Esophagus mucosa (tissue), 1 donor: ENCODE measurements at places on chromosomes 12 and 14. TPM values are rescaled to one million over a fixed set of nuclear protein-coding genes. Genes with fewer than 3 reads are reported as not detected.

GRCh38 chr12:63325757-63326156, 174.8 kb upstream of the AVPR1A start:
- ATAC-seq = no peak

The ACOT4 gene
- total RNA-seq = 1.0 TPM

DNA sequence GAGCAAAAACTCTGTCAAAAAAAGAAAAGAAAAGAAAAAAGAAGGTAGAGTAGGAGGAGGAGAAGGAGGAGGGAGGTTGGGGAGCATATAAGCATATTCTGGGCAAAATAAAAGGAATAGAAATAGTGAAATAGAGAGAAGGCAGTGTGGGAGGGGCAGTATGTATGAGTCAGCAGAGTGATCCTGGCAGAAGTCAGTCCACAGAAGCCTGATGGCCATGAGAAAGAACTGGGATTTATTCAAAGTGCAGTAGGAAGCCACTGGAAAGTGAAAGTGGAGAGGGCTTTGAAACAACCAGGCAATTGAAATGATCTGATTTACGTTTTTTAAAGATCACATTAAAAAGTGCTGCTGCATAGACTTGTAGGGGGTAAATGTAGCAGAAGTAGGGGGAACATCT, 368.6 kb upstream of the USP15 start:
- ATAC-seq = no peak

GRCh38 chr14:81453166-81453766, 53.1 kb upstream of the STON2 start:
- peak; percentile 68 for ATAC-seq

The C12orf56 gene
- 3.3 TPM for total RNA-seq

DNA sequence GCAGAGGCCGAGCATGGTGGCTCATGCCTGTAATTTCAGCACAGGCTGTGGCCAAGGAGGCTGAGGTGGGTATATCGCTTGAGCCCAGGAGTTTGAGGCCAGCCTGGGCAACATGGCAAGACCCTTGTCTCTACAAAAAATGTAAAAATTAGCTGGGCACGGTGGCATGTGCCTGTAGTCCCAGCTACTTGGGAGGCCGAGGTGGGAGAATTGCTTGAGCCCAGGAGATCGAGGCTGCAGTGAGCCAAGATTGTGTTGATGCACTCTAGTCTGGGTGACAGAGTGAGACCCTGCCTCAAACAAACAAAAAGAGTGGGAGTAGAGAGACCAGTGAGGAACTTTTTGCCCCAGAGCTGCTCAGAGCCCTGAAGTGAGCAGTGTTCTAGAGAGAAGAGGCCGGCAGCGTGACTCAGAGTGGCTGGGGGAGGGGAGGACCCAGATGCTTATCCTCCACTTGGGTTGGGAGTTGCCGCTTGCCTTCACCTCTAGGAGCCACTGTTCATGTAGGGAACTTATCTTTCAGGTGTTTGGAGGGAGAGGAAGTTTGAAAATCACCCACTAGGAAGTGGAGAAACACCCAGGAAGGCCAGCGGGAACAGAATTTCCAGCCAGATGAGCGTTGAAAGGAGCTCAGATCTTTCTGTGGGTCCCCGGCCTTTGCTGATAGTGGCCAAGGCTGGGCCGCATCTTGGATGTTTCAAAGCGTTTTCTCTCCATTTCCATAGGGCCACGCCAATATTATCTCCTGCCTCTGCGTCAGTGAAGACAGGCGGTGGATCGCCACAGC, 15.3 kb downstream of the CFAP251 start:
- no peak for ATAC-seq

DNA sequence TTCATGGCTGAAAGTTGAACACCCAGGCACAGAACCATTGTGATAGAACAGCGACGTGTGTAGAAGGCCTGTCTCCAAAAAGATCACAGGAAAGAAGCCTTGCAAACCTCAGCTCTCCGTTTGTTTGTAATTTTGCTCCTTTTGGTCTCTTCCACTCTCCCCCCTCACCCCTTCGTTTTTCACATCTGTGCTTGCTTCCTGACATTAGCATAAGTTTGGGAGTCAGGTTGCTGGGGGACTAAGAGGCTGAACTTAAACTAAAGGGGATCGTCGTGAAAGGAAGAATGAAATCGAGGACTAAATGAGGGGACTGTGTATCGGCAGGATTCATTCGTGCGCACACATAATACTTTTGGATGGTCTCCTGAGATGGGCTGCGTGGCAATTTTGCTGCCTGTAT, 200.6 kb downstream of the BCAT1 start:
- ATAC-seq = no peak

- no peak for ATAC-seq
Measured at GRCh38 chr12:57146961-57147944, at the start of gene LRP1-AS. Gene LRP1-AS (minus strand): TSS chr12:57147619.

DNA sequence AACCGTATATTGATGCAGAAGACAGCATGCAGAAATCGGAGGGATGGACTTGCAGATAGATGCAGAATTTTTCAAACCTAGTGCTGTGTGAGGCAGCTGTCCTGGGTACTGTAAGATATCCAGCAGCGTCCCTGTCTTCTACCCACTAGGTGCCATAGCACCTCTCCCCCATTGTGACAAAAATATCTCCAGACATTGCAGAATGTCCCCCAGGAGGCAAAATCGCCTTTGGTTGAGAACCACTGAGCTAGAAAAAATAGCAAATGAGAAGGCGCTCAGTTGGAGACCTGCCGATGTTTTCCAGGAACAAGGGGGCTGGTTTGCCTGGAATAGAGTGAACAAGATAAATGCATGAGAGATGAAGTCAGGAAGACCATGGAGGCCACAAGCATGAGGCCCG, 67.9 kb upstream of the TMEM132D start:
- ATAC-seq = no peak

- ATAC-seq = no peak
Measured at GRCh38 chr14:80695869-80696268, 245.7 kb downstream of the CEP128 start.

DNA sequence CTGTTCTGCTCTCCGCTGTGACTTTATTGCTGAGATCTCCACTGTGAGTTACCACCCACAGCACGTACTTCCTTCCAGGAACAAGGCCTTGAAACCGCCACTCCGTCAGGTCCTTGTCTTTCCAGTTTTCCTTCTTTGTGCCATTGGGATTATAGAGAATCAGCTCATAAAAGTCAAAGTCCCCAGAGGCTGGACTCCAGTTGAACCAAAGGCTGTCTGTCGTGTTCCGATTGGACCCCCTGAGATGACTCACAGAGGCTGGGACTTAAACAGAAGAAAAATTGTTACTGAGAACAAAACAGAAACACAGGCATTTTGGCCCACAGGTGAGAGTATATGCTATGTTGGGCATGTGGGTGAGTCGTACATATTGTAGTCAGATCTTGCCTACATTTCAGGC, 76.6 kb downstream of the PTPRB start:
- peak; percentile 62 for ATAC-seq

DNA sequence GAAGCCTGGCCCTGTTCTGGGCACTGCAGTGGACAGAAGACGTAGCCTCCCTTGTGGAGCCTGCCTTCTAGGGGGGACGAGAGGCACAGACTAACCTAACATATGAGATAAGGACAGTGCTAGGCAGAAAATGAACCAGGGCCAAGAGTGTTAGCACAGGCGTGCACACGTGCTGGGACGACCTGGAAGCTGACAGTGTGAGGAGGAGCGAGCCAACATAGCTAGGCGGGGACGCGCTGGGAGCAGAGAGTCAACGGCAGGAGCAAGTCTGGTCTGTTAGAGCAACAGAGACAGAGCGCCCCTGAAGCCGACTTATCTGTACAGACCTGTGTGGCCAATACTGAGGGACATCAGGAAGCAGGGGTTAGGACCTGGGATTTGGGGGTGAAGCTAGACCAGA, 8.0 kb downstream of the PXMP2 start:
- peak; percentile 37 for ATAC-seq

DNA sequence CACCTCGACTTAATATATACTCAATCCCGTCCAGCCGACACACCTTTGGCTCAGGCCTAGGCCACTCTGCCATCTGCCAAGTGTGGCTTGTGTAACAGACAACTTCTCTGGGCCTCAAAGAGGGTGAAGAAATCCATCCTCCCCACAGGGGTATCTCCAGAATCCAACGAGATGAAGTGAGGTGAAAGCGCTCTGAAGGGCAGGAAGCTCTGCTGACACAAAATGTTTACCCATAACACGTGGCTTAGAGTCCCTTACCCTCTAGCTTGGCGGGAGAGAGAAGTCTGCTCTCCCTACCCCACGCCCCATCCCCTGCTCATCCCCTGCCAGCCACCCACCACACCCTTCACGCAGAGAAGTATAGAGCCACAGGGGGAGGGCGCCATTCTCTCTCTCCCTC, 13.0 kb downstream of the ZBTB39 start:
- ATAC-seq = no peak

GRCh38 chr12:41709463-41710285, 435.0 kb downstream of the GXYLT1 start:
- ATAC-seq = no peak

DNA sequence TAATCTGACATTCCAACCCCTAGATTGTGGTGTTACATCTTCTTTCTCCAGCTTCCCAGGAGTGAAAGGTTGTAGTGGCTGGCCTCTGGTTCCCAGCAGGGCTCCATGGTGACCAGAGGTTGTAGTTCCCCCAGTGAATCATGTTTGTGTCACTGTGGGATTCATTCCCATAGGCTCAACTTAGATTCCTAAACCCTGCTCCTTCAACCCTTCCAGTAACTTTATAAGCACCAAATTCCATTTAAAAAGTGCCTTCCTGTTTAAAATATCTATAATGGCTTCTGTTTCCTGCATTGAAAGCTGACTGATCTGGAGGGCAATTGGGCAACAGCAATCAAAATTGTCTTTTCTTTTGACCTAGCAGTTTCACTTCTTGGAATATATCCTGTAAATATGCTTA, 40.5 kb upstream of the TBC1D15 start:
- ATAC-seq = no peak

The METTL3 gene
- total RNA-seq = 20.9 TPM

- no peak for ATAC-seq
Measured at GRCh38 chr12:67645601-67646000, 2.9 kb upstream of the DYRK2 start.

The TAS2R8 gene
- total RNA-seq = not detected

GRCh38 chr12:69129564-69129963, 109.8 kb upstream of the CPSF6 start:
- no peak for ATAC-seq

DNA sequence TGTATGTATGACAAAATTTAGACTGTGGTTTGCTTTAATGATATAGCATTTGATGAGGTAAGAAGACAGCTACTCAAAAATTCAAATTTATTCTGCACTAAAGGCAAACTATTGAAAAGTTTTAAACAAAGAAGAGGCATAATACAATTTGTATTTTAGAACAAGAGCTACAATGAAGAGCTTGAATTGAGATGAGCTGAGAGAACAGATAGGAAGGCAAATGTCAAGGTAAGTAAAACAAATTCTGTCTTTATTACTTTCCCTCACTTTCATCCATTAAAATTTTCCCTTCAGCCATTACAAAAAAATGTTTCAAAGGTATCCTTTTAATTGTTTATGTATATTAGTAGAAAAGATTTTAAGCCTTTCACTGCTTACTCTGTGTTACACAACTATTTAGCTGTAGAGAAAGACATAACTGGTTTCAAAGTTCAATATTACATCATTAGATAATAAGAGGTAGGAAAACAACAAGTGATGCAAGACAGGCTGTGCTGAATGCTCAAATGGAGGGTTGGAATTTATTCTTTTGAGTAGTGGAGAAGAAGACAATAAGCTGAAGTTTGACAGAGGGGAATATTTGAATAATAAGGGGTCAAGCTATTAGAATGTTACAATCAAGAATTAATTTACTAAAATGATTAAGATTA, 1334.1 kb downstream of the FSCB start:
- no peak for ATAC-seq

GRCh38 chr14:53124786-53125185, 28.3 kb downstream of the DDHD1 start:
- no peak for ATAC-seq

- no peak for ATAC-seq
Measured at GRCh38 chr14:34615507-34615906, 14.4 kb downstream of the SNX6 start.

The CLEC2B gene
- total RNA-seq = 13.0 TPM

GRCh38 chr12:90167518-90168208, 459.0 kb upstream of the ATP2B1 start:
- ATAC-seq = no peak

The EGLN3 gene
- total RNA-seq = 33.8 TPM
